Lung (tissue), 17 donors: ENCODE measurements at places on chromosomes 2 and 18. TPM values are rescaled to one million over a fixed set of nuclear protein-coding genes. Genes with fewer than 3 reads are reported as not detected.

CFAP221 gene
- total RNA-seq = 42.4 TPM

KYNU gene
- 15.5 TPM for total RNA-seq

NAT8 gene
- total RNA-seq = not detected

CHRND gene
- not detected for total RNA-seq

DNA sequence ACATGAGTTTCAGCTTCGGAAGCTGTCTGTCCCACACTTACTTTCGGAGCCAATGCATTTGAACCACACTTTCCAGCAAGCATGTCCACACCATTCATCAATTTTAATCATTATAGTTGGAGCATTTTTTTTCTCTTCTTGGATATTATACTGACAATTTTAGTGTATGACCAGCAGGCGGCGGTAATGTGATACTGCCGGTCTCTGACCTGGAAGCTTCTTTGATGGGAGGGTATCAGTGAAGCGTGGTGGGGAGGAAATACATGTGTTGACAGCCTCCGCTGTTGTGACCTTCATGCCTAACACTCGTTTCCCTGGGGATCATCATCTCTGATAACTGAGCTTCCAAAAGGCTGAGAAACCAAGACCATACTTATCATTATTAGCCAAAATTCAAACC, 231.7 kb downstream of the GBX2 start:
- no peak for DNase-seq

DNA sequence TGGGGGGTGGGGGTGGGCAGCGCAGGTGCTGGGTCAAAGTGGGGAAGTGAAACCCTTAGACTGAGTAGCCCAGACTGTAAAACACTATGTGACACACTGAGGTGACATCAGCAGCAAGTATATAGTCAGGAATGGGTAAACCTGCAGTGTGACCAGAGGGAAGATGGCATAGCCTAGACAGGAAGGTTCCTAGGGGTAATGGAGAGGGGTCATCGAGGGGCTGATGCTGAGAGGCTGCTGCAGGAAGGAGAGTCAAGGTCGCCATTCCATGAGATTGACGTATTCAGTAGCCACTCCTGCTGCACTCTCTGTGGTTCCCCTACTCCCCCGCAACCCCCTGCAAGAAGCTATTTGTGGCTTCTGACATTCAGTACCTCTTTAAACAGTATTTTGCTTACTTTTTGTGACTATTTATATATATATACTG, 111.7 kb downstream of the CHST9 start:
- no peak for DNase-seq

GRCh38 chr2:152584301-152584700, 133.0 kb downstream of the PRPF40A start:
- DNase-seq = no peak

DNA sequence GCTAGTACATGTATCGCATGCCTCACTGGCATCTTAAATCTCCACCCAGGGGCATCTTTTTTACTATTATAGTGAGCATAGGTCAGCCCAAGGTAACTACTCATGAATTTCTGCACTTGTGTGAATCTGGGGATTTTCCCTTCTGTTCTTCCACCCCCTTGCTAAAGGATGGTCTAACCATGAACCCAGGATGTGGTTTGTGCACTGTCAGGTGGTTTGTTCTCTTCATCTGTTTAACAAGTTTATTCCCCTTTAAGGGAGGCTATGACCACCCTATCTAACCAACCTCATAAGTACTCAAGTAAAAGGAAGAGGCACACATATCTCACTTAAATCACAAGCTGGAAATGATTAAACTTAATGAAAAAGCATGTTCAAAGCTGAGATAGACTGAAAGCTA, 243.0 kb downstream of the RPRM start:
- no peak for DNase-seq

DNA sequence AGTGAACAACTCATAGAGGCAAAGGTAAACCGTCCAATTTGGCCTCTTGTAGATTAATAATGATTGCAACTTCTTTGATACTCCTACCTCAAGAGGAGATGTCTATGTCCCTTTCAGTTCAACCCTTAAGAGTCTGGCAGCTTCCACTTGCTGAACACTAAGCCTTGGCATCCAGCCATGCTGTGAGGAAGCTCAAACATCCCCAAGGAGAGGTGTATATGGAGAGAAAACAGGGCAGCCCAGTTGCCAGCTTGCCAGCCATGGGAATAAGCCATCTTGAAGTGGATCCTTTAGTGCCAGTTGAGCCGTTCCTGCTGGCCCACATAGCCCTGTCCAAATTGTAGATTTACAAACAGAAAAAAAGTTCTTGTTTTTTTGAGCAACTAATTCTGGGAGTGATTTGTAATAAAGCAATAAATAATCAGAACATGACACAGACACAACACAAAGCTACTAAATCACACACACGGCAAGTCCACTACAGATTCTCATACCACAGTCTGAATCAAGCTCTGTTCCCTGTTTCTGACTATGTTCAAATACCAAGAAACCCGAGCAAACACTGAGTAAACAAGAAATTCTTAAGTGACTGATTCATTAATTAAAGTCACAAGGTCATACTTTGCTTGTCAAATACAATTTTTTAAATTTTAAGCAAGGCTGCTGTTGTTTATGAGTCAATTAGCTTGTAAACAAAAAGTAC, 96.1 kb downstream of the PID1 start:
- no peak for DNase-seq

DNA sequence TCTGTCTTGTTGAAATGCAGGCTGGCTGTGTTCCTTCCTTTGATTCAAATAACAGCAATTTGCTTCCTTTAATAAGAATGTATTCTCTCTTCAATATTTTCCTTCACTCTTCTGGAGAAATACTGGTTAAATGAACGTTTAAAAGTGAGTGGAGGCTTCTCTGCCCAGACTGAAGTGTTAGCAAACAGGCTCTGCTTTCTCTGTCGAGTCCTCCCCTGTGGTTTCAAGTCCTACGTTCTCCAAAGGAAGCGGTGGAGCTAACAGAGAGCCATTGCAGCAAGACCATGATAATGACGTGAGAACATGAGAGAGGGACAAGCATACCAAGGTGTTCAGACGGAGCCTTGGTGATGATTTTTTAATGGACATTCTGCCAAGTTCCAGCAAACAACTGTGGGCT, 26.2 kb upstream of the PID1 start:
- peak; percentile 31 for DNase-seq

DNA sequence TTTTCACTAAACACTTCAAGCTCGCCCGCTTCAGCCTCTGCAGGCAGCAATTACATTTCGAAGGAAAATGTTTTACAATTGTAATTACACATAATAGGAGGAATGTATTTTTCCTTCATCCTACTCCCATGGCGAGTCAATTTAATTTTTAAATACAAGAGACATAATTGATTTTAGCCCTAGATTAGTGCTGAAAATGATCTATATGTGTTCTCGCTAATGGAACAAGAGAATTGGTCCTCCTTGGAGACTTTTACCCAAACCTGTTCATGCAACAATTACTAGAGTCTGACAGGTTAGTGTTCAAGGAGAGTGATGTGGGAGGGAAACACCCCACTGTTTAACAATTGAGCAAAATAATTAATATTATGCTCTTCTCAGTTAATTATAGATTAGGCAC, 509.4 kb upstream of the SETBP1 start:
- DNase-seq = no peak

DNA sequence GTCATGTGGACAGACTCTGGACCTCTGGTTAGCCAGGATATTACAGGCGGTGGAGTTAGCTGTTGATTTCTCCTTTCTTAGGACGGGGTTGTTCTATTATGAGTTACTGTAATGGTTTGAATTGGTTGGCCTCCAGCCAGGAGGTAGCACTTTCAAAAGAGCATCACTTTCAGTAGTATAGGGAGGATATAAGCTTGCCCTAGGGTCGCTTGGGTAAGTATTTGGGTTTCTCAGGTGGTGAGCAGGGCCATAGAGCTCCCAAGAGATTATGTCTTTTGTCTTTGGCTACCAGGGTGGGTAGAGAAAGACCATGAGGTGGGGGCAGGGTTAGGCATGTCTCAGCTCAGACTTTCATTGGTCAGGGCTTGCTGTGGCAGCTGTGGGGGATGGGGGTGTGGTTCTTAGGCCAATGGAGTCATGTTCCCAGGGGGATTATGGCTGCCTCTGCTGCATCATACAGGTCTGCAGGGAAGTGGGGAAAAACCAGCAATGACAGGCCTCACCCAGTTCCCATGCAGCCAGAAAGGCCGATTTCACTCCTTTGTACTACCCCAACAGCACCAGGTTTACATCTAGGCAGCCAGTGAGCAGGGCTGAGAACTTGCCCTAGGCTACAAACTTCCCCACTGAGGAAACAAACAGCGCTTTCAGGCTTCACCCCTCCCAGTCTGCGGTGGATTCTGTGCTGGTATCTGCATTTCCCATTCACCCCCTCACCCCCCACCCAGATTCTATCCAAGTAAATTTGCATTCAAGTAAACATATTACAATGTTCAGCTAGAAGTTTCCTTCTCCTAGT, 89.4 kb upstream of the SLC38A11 start:
- no peak for DNase-seq

DNA sequence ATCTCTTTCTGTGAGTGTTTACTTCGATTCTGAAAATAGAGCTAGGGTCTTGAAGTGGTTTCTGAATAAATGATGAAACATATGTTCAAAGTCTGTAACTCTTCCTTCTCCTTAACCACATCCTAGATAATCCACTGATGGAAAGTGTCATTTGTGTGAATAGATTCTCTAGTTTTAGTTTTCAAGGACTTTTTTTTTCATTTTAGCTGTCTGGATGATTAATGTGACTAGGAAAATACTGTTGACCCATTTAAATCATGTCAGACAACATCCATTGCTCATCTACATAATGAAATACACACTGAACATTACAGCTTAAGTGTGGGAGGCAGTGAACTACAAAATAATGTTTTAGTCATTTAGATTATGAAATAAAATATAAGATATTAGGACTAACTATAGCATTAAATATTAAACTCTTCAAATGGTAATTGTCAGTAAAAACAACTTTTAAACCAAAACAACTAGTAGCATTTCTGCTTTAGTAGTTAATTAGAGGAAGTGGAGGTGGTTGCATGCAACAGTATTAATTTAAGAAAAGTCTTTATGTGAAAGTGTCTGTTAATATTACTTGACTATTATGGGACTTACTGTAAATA, 39.1 kb upstream of the DLX1 start:
- DNase-seq = no peak

DNA sequence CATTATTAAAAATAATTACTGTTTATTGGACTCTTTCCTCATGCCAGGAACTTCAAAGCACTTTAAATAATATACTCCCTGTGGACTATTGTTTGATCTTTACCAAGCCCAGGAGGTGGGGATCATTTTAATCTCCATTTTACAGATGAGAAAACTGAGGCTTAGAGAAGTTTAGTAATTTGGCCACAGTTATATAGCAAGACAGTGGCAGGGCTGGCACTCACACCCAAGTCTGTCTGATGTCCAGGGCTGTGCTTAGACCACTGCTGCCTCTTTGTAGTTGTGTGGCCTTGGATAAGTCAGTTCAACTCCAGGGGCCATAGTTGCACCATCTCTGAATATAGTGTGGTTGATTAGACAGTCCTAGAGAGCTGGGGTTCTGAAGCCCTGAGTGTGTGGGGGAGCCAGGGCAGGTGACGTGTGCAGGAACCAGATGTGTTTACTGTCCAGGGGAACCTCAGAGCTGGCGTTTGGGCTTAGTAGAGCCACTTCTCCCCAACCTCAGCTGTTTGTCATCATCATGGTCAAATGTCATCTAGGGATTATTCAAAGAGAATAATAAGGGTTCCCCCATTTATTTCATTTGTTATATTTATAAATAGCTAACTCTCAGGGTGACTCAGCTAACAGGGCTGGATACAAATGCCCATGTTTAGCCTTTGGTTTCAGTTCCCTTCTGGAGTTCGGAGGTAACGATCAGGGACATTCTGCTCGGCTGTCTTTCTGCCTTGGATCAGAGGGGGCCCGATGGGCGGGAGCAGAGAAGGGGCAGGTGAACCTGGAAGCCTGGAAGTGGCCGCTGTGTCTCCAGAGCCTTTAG, 68.0 kb downstream of the BOLA3 start:
- no peak for DNase-seq

DNA sequence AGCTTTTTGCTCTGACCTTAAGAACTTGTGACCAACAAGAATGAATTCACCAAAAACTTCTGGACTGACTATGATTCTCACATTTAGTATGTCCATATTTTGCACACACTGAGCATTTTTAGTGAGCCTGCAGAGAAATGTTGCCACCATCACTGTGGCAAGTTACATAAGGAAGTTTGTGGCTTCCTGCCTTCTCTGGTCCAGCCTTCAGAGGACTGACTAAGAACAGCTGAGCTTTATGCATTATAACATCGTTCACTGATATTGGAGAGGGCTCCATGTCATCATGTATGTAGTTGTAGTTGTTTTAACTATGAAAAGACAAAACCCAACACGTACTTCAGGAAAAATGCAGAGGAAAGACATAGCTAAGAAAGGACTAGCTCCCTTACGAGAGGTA, 218.0 kb upstream of the CRIM1 start:
- DNase-seq = no peak

DNA sequence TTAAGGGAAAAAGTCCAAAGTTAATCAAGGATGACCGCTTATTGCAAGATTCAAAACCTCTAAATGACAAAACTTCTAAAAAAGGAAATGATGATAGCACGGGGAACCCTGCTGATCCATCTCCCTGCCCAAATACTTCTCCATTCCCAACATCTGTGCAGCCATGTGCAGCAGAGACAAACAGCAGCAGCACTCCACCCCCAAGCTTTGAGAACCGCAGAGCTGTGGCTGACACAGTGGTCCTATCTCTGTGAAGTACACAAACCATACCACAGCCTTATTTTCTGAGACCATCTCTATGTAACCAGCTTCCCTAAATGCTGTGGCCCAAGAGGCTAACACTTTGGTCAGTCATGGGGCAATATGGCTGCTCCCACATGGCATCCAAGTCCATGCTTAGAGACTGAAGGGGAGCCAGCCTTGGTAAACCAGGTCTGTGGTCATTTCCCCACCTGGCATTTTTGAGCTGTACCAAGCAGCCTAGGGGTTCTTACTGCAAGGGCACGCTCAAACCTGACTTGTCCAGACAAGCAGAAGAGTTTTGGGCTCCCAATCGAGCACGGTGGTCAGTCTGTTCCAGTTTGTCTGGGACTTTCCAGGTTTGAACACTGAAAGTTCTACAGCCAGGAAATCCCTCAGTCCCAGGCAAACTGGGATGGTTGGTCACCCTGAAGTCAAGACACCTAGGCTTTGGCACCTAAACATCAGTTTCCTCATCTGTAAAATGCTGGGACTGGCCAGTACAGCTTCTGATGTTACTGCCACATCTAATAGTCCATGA, 17.1 kb upstream of the NFE2L2 start:
- no peak for DNase-seq

DNA sequence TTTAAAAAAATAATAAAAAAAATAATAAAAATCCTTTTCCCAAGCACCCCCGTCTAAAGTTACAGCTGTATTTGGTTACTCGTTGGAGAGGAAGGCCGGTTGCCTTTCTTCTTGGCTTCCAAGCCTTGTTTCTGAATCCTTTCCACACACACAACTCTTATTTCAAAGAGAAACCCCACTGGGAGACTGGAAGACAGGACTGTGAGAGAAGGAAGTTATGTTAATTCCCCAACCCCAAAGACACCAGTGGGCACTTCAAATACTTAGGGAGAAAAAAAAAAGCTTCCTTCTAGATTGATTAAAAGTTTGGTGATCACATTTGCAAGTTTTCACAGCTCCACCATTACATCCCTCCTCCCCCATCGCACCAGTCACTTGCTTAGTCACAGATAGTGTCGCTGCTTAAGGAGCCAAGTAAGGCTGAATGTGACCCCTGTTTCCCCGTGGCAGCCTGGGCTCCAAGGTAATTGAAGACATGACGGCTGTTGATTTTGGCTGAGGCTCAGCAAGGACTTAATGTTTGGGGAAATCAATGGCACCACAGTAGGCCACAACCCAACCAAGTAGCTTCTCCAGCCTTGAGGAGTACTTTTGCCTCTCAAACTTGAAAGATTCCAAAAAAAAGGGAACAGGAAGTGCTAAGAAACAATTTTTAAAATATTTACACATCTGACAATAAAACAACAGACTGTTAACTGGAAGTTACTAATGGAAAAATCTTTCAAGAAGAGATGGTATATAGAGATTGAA, 40.8 kb upstream of the FRZB start:
- no peak for DNase-seq
